ENCODE measurements at places on chromosomes 3 and 15. TPM values are rescaled to one million over a fixed set of nuclear protein-coding genes. Genes with fewer than 3 reads are reported as not detected.
A peak's percentile ranks its signal among the peaks of the same experiment; 100 is the strongest.

Gene IDH2
- total RNA-seq, result 38.2 TPM

Gene SLC28A1
- total RNA-seq, result not detected

Gene XCR1
- 0.20 TPM for total RNA-seq

Gene NANOGP8
- not detected for total RNA-seq

Gene PARP16
- total RNA-seq, result 12.9 TPM

Gene ANKRD34C
- not detected for total RNA-seq

- no peak overlapping the region for H3K4me3 ChIP-seq
- H3K27me3 ChIP-seq, result no peaks in the 10 kb centered on the region
- H3K4me1 ChIP-seq, result no peaks in the 10 kb centered on the region
- DNase-seq, result no peak
- H3K27ac ChIP-seq, result no peak overlapping the region
Observed at GRCh38 chr3:30146978-30147377, 459.4 kb upstream of the TGFBR2 start.

DNA sequence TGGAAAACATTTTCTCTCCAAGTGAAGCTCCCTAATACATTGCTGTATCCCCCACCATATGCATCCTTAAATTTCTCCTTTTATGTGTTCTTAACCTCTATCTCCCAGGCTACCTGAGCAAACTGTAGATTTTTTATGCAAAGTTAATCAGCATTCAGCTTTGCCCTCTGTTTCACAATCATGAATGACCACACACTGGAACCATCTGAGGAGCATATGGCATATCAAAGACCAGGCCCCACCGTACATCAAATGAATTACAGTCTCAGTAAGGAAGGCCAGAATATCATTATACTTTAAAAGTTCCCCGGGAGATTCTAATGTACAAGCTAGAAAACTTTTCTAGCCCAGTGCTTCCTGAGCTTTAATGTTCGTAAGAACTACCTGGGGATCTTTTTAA lies 115.5 kb upstream of the NECTIN3 start:
- no peaks in the 10 kb centered on the region for H3K36me3 ChIP-seq
- H3K4me3 ChIP-seq, result no peak overlapping the region
- DNase-seq, result no peak
- no peak overlapping the region for H3K27ac ChIP-seq

DNA sequence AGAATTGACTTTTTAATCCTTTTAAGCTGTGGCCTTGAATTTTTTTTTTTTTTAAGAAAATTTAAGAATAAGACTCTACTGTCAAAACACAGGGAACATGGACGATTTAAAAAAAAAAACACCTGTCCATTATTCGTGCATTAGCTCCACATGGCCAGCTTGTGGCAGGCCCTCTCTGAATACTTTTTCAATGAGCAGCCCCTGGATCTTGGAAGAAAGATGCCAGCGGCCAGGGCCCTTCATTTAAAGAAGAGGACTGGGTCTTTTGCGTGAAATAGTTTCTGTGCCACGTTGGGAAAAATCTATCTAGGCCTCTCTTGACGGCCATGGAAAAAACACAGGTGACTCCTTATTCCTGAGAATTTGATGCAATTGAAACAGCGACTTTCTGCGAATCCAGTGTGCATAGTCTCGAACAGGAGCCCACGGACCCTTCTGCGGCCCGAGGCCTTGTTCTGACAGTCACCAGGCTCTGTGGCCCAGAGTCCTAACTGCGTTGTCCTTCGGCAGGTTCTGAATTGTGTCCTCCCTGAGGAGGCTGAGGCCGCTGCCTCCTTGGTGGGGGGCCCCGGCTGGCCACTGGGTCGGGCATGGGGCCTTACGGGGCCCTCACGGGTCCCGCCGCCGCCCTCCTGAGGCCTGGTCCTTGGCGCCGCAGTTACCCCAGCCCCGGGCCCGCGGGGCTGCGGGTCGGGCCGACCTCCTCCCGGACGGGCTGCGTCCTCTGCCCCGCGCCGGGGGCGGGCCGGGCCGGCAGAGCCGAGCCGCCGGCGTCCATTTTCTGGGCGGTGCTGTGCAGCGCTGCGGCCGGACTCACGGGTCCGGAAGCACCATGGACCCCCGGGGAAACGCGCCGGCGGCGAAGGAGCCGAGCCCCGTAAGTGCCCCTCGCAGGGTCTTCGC lies 33.5 kb downstream of the ZBTB38 start:
- H3K4me1 ChIP-seq, result peaks cover 28% of the 10 kb centered on the region
- H3K4me3 ChIP-seq, result peak overlapping the region; percentile 64
- H3K36me3 ChIP-seq, result peaks cover 30% of the 10 kb centered on the region
- peak overlapping the region; percentile 60 for H3K27ac ChIP-seq

DNA sequence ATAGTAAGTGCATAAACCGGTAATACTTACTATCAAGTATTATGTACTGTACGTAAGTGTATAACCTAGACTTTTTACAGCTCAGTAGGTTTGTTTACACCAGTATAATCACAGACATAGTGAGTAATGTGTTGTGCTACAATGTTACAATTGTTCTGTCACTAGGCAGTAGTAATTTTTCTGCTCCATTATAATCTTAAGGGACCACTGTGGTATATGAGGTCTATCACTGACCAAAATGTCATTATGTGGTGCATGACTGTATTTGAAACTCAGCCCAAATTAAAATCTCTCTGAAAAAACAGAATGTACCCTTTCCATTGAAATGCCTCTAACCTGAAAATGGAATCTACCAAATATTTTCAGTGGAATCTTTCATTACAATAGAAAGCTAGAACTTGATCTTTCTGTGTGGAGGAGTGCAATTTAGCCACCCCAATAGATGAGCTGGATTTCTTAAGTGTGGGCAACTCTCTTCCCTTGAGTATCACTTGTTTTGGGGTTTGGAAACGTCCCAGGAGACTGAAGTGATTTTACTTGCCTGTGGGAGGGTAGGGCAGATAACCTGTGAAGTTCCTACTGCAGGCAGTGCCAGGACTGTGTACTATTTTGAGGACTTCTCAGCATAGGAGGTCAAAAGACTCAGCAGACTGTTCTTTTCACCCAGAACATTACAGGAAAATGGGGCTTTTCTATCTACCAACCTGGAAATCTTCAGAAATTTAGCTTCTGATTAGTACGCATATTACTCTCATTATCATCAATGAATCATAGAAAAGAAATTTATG lies 50.9 kb downstream of the FAM98B start:
- peaks cover 98% of the 10 kb centered on the region for H3K36me3 ChIP-seq
- H3K27ac ChIP-seq, result no peak overlapping the region
- H3K4me1 ChIP-seq, result no peaks in the 10 kb centered on the region
- no peak for DNase-seq
- no peaks in the 10 kb centered on the region for H3K27me3 ChIP-seq

DNA sequence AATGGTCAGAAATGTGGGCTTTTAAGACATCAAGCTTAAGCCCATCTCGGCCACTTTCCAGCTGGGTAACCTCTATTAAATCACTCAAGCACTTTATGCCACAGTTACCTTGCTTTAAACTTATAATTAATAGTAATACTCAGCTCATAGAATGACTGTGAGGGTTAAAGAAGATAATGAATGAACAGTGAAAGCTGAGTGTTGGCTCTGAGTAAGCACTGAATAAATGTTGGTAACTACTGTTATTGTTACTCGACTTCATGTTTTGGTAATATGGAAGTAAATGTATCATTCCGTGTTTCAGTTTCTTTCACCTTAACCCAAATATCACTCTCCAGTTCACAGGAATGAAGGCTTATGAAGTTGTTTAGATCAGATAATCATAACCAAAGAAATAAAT lies 23.9 kb upstream of the OSTN start:
- DNase-seq, result no peak
- no peaks in the 10 kb centered on the region for H3K36me3 ChIP-seq
- H3K27me3 ChIP-seq, result no peaks in the 10 kb centered on the region
- H3K27ac ChIP-seq, result no peak overlapping the region
- no peaks in the 10 kb centered on the region for H3K4me1 ChIP-seq

DNA sequence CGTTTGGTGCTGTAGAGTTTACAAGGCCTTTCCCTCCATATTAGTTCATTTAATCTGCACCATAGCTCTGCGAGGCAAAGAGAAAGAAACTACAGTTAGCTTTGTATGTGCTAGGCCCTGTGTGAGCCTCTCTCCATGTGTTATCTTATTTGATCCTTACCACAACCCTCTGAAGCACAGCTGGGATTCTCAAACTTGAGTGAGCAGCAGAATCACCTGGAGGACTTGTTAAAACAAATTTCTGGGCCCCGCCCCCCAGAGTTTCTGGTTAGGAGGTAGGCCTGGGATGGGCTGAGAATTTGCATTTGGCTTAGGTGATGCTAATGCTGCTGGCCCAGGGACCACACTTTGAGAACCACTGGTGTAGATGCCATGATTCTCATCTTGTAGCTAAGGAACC lies 12.3 kb downstream of the CA12 start:
- H3K4me3 ChIP-seq, result no peak overlapping the region
- H3K4me1 ChIP-seq, result no peaks in the 10 kb centered on the region
- DNase-seq, result no peak
- no peaks in the 10 kb centered on the region for H3K36me3 ChIP-seq

DNA sequence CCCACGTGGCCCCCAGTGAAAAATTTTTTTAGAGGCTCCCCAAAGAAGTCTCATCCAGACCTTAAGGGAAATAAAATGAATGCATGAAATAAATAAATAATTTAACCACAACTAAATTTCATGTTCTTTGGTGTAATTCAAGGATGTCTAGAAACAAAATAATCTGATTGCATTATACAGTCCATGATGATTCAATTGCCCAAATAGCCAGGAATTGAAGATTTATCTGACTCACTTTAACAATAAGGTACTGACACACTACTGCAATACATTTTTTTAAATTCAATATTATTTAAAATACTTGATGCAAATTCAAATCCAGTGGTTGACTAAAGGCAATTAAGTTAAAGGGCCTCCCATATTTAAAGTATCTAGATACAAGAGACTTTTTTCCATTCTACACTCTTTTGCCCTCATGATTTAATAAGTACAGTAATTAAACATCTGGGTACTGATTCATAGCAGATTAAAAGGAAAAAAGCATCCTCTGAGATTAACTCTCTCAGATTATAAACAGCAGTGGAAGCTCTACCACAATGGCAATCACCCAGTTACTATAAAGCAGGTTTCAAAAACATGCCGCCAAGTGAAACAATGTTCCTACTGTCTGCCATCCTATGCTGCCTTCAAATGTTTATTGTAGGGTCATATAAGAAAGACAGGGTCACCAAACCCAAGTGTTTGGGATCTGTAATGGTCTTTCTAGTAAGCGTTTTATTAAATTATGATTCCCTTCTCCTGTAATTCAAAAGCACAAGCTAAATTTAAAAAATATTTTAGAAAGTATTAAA lies 9.9 kb downstream of the UQCC5 start:
- H3K27ac ChIP-seq, result no peak overlapping the region
- no peak overlapping the region for H3K4me3 ChIP-seq
- no peaks in the 10 kb centered on the region for H3K4me1 ChIP-seq
- DNase-seq, result no peak
- no peaks in the 10 kb centered on the region for H3K27me3 ChIP-seq

GRCh38 chr15:80138961-80139360 lies 13.8 kb upstream of the FAH start:
- no peaks in the 10 kb centered on the region for H3K4me1 ChIP-seq
- no peak overlapping the region for H3K4me3 ChIP-seq
- no peak for DNase-seq
- peaks cover 20% of the 10 kb centered on the region for H3K36me3 ChIP-seq
- H3K27ac ChIP-seq, result no peak overlapping the region

- H3K27me3 ChIP-seq, result no peaks in the 10 kb centered on the region
- no peaks in the 10 kb centered on the region for H3K36me3 ChIP-seq
Observed at GRCh38 chr3:36397841-36398240, 17.5 kb downstream of the STAC start.
